ENCODE measurements at places on chromosomes 3 and 15.

- no peak for DNase-seq
Observed at GRCh38 chr3:107242579-107242978, 134.7 kb upstream of the CCDC54 start.

DNA sequence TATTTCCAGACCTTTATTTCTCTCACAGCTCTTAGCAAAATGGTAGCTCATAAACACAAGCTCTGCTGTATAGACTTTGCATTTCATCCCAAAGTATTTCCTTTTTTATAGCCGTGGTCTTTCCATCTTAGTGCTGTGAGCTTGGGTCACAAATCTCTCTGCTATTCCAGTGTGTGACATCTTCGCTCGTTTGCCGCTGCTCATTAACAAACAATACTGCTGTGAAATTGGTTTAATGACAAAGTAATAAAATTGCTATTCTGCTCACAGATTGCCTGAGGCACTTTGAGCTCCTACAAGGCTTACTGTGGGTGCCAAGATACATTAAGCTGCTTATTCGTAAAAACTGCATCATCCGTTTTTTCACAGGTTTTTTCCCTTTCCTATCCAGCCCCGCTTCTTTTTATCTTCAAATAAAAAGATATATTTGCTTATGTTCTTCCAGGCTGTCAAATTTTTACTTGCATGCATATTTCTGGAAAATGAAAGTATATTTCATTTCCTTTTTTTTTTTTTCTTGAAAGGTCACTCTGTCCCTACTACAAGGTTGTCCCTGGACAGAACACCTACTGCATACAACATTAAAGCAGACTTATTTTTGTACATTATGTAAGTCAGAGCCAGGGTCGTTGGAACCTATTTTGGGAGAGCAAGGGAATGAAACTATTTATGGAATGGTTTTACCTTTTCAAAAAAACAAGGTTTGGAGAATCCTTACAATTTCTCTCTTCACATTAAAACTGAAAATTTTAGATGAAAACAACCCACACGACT lies 174.5 kb downstream of the MEIS2 start:
- DNase-seq, result no peak

GRCh38 chr3:20316238-20316637 lies 130.2 kb upstream of the SGO1 start:
- no peak for DNase-seq

DNA sequence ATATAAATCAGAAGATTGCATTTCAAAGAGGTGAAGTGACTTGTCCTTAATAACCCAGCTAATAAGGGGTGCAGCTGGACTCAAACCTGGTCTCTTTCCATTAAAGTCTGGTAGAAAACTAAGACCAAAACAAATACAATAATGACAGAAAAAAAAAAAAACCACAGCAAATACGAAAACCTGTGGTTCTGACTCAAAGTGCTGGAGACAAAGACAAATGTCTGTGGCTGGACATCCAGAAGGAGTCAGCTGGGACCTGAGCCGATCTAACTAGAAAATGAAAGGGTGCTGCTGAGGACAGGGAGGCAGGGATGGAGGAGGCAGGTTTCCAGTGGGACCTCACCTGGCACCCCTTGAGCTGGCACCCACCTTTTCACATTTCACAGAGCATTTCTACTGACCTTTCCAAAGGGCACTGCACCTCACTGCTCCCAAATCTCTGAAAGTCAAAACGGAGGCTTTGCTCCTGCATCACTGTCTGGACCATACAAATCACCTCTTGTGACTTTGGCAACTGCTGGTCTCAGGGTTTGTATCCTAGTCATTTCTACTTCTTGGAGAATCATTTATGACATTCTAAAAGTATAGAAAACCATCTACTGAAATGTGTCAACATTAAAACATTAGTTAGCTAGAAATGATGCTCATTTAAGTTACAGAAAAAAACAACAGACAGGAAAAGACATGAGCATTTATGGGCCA lies 61.7 kb downstream of the CCNL1 start:
- no peak for DNase-seq

GRCh38 chr15:77107068-77107467 lies 36.2 kb upstream of the TSPAN3 start:
- peak; percentile 32 for DNase-seq

DNA sequence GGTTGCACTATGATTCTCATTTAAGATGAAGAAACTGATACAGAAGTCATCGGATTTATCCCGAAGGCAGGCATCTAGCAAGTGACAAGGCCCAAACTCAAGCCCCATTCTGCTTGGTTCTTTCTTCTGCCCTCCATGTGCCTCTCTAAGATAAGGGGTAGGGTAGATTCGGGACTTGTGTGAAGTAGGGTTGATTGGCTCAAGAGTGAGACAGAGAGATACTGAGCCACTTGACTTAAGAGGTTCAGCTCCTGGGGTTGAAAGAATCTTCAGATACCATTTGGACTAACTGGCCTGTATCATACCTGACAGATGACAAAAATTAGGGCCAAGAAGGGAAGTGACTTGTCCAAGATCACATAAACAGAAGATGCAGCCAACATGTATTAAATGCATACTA lies 891 bp downstream of the RFT1 start:
- DNase-seq, result no peak

- DNase-seq, result no peak
Observed at GRCh38 chr3:151382671-151383070, 1.9 kb downstream of the P2RY12 start.

GRCh38 chr15:34233614-34234013 lies 8.8 kb downstream of the EMC4 start:
- no peak for DNase-seq

DNA sequence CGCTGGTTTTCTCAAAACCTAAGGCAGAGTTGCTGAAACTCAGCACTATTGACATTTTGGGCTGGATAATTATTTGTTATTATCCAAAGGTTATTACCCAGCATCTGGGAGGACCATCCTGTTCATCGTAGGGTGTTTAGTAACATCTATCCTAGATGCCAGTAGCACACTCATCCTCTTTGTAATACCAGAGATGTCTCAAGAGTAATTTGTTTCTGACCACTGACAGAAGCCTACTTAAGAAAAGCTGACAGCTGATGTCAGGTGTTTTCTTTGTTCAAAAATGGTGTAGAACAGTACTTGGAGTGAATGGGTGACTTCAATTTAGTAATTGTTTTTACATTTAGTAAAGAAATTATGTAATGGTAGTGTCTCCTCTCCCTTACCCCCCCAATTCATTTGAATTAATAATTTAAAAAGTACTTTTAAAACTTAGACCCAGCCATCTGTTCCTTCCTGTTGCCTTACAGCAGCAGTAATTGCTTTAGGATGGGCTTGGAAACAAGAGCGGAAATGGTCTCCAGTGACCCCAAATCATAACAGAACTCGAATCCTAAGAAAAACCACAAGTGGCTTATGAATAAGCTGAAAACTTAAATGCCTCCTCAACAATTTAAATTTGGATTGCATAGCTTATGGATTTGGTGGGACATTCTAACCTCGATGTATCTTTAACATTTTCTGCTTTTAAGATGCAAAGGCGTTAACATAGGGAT lies 105.4 kb downstream of the PTPRG start:
- DNase-seq, result no peak

DNA sequence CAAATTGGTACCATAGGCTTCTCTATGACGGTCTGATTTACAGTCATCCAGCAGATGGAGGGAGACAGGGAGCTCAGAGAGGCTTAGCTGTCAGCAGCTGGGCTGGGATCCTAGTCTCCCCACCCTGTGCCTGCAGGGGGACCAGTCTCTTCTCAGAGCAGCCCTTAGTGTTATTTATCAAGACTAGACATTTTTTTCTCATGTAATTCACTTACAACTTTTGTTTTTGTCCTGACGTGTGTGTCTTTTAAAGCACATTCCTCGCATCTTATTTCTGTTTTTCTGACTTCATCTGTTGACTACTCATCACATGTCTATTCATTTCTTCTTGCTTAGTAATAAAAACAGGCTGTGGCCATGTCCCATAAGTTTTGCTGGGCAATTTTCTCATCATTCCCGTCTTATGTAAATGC lies 116.1 kb downstream of the KLF13 start:
- no peak for DNase-seq

GRCh38 chr3:3201611-3202010 lies 22.1 kb upstream of the CRBN start:
- no peak for DNase-seq

GRCh38 chr3:186988806-186989205 lies 58.5 kb downstream of the ST6GAL1 start:
- DNase-seq, result no peak

DNA sequence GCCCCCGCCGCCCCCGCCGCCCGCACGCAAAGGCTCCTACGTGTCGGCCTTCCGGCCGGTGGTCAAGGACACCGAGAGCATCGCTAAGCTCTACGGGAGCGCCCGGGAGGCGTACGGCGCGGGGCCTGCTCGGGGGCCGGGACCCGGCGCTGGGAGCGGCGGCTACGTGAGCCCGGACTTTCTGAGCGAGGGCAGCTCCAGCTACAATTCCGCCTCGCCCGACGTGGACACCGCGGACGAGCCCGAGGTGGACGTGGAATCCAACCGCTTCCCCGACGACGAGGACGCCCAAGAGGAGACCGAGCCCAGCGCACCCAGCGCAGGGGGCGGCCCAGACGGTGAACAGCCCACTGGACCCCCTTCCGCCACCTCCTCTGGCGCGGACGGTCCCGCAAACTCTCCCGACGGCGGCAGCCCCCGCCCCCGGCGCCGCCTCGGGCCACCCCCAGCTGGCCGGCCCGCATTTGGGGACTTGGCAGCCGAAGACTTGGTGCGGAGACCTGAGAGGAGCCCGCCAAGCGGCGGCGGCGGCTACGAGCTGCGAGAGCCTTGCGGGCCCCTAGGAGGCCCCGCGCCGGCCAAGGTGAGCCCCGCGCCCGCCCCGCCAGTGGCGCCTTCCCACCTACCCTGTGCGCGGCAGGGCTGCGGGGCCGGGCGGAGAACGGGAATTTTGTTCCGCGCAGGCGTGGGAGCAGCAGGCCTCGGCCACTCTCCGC lies 2.4 kb downstream of the SKOR1 start:
- no peak for DNase-seq

All from forelimb muscle (tissue), 1 donor.